Upper lobe of left lung (tissue), 6 donors: ENCODE measurements at places on chromosomes 2 and 18. TPM values are rescaled to one million over a fixed set of nuclear protein-coding genes. Genes with fewer than 3 reads are reported as not detected.

CCDC148 gene
- total RNA-seq = 1.6 TPM

AQP12B gene
- not detected for total RNA-seq

DNA sequence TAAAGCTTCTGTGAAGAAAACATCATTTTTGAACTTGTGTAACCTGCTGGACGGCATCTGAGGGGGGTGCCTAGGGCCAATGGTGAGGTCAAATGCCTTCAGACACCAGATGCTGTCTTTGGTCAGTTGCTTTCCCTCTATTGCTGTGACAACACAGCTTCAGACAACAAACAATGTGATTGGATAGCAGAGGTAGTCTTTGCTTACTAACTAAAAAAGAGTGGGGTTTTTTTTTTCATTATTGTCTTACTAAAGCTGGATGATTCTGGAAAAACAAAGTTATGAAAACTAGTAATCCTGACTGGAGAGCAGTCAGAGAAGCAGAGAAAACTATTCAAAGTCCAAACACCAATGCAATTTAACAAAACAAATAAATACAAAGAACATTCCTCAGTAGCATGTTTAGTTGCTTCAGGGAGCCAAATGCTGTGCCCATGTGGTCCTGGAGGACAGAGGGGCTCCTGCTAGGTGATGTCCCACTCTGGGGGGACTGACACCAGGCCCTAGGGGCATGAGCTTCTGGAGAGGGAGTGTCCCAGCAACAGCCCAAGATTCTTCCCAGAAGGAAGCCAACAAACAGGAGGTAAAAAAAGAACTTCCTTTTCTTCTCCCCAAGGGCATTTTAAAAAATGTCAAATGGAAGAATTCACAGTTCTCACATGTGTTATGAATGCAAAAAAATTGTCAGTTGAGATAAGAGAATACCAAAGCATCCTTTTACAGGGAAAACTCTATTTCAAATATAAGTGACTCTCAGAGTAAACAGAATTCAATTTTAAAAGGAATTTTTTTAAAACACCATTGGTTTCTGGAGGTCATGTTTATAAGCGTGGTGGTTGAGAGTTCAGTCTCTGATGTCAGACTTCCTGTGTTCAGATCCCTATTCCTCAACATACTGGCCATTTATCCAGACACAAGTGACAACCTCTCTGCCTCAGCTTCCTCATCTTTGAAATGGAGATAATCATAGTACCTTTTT, 181.1 kb upstream of the PGAP1 start:
- no peak overlapping the region for H3K4me3 ChIP-seq
- no peak for DNase-seq
- no peaks in the 10 kb centered on the region for H3K27me3 ChIP-seq
- peak overlapping the region; percentile 62 for H3K27ac ChIP-seq

GRCh38 chr2:33444967-33445366, 31.5 kb upstream of the RASGRP3 start:
- H3K4me3 ChIP-seq = no peak overlapping the region
- no peaks in the 10 kb centered on the region for H3K27me3 ChIP-seq
- no peaks in the 10 kb centered on the region for H3K4me1 ChIP-seq
- no peak for DNase-seq
- H3K36me3 ChIP-seq = no peaks in the 10 kb centered on the region

- peak; percentile 97 for DNase-seq
- no peaks in the 10 kb centered on the region for H3K36me3 ChIP-seq
- peaks cover 5% of the 10 kb centered on the region for H3K4me1 ChIP-seq
- H3K27me3 ChIP-seq = no peaks in the 10 kb centered on the region
- H3K4me3 ChIP-seq = peak within 1 kb of the TSS; percentile 68
- peak within 1 kb of the TSS; percentile 85 for H3K27ac ChIP-seq
These were observed at the start of gene LDAH for GRCh38 chr2:20822535-20823490. Gene LDAH, minus strand, starts transcription at chr2:20823101. Its CDS starts 21,638 bp downstream, at chr2:20801463.

SERTAD2 gene
- total RNA-seq = 22.7 TPM

ZNF804A gene
- not detected for total RNA-seq

GRCh38 chr2:152874955-152875354, 156.5 kb downstream of the ARL6IP6 start:
- no peaks in the 10 kb centered on the region for H3K36me3 ChIP-seq
- no peaks in the 10 kb centered on the region for H3K27me3 ChIP-seq
- no peak overlapping the region for H3K4me3 ChIP-seq
- H3K27ac ChIP-seq = no peak overlapping the region
- no peak for DNase-seq
- no peaks in the 10 kb centered on the region for H3K4me1 ChIP-seq

DNA sequence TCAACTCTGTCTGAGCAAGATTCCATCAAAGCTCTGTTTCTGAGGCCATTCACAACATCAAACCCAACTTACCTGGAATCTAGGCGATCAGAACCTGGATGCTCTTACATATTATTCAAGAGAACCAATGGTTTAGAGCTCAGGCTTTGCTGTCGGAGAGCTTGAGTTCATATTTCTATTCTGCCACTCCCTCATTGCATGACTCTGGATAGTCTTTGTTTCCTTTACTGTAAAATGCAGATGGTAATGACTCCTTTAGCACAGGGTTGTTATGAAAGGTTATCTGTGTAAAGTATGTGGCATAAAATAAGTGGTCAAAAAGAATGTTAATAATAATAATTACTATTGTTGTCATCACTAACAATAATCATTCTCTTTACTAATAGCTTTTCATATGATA, 12.6 kb downstream of the RELCH start:
- peaks cover 30% of the 10 kb centered on the region for H3K4me1 ChIP-seq
- no peak overlapping the region for H3K4me3 ChIP-seq
- H3K27ac ChIP-seq = no peak overlapping the region
- H3K27me3 ChIP-seq = no peaks in the 10 kb centered on the region
- no peak for DNase-seq
- H3K36me3 ChIP-seq = no peaks in the 10 kb centered on the region

- no peaks in the 10 kb centered on the region for H3K4me1 ChIP-seq
- H3K4me3 ChIP-seq = no peak overlapping the region
These were observed 21.3 kb upstream of the ICOS start for GRCh38 chr2:203915256-203915655.

- no peak for DNase-seq
- H3K4me3 ChIP-seq = no peak overlapping the region
- no peaks in the 10 kb centered on the region for H3K36me3 ChIP-seq
- H3K27me3 ChIP-seq = no peaks in the 10 kb centered on the region
- no peaks in the 10 kb centered on the region for H3K4me1 ChIP-seq
- H3K27ac ChIP-seq = no peak overlapping the region
These were observed 52.9 kb downstream of the EPB41L3 start for GRCh38 chr18:5490753-5491480.

DPYSL5 gene
- not detected for total RNA-seq

DPP4 gene
- total RNA-seq = 77.3 TPM

DNA sequence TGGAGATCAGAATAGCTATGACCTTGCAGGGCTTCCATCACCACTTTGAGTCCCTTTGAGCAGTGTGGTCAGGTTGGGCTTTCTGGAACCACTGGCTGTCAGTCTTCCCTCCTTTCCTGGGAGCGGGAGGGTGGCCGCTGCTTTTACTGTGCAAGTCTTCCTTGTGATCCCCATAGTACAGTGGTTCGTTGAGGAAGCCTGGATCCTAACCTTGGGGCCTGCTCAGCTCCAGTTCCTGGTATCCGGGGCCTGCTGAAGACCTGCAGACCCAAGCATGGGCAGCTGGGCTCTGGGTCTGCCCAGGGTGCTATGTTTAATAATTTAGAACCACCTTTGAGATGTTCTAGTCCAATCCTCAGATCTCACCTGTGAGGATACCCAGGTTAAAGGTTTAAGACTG, 104.2 kb downstream of the CLIP4 start:
- no peaks in the 10 kb centered on the region for H3K36me3 ChIP-seq
- H3K27me3 ChIP-seq = no peaks in the 10 kb centered on the region
- H3K4me3 ChIP-seq = no peak overlapping the region
- no peaks in the 10 kb centered on the region for H3K4me1 ChIP-seq
- DNase-seq = no peak
